ENCODE measurements at places on chromosomes 11 and 22.

DNA sequence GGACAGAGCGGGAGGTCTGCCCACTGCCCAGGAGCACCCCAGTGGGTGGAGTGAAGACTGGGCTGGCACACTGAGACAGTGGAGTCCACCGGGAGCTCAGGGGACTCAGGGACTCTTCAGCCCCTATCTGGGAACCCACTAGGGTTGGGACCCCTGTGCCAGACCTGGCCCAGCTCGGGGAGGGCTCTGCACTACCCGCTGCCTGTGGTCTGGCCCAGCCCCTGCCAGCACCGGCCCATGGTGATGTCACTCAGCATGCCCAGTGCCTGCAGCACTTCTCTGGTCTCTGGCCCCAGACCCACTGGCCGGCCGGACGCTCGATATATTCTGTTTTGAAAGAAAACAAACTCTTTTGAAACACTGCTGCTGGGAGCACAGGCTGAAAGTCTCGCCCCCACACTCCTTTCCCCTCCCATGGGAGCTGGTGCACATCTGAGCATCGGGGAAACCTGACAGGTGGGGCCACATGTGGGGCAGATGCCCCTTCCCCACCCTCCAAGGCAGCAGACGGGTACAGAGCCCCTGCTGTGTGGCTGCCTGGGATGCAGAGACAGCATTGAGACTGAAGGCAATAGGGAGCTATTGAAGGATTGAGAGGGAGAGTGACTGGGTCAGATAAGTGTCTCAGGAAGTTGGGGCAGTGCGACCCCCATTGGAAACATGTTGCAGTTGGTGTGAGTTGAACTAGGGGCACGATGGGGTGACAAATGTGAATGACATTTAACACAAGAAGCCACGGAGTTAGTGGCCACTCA lies 62.9 kb downstream of the MYEOV start:
- DNase-seq = peak; percentile 11

DNA sequence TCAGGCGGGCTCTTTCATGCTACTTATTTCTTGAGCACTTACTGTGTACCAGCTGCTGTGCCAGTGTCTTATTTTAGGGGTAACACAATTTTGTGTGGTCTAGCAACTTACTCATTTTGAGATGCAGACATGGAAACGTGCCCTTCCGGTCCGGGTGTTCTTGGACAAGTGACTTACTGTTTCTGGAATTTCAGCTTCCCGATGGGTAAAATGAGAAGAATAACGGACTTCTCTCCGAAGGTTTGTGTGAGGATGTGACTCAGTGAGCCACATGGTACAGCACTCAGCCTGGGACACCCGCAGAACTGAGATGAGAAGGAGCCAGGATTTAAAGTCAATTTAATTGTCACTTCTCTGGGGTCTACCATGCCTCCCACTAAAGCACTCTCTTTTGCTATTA lies 114.5 kb upstream of the SYT13 start:
- no peak for DNase-seq

DNA sequence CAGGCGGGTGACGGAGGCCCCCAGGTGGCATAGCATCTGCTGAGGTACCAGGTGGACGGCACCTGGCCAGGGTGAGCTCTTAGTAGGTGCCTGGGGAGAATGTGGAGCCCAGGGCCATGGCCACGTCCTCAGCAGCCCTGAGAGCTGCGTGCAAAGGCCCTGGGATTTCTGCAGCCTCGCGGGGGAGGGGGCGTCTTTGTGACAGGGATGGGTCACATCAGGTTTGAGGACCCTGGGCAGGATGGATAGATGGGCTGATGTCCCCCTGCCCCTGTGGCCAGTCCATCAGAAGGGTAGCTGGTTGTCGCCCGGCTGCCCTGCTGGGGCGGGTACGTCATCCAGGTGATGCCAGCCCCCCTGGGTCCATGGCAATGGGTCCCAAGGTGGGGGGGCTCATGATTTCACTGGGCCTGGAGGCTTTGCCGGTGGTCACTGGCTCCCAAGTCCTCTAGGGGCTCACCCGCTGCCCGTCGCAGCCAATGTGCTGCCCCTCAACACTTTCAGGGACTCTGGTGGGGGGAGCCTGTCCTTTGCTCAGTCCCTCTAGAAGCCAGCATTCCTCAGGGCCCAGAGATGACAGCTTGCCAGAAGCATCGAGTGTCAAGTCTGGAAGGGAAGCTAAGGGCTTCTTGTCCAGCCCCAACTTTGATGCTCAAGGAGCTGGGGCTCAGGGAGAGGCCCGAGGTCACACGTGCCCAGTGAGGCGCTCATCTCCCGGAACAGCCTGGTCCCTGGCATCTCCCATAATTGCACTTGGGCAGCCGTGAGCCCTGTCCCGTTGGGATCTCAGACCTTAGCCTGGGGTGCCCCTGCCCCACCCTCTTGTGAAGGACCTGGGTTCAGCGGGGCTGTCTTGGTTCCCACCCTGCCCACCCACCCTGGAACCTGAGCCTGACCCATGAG lies 777 bp downstream of the TBX10 start:
- no peak for DNase-seq

DNA sequence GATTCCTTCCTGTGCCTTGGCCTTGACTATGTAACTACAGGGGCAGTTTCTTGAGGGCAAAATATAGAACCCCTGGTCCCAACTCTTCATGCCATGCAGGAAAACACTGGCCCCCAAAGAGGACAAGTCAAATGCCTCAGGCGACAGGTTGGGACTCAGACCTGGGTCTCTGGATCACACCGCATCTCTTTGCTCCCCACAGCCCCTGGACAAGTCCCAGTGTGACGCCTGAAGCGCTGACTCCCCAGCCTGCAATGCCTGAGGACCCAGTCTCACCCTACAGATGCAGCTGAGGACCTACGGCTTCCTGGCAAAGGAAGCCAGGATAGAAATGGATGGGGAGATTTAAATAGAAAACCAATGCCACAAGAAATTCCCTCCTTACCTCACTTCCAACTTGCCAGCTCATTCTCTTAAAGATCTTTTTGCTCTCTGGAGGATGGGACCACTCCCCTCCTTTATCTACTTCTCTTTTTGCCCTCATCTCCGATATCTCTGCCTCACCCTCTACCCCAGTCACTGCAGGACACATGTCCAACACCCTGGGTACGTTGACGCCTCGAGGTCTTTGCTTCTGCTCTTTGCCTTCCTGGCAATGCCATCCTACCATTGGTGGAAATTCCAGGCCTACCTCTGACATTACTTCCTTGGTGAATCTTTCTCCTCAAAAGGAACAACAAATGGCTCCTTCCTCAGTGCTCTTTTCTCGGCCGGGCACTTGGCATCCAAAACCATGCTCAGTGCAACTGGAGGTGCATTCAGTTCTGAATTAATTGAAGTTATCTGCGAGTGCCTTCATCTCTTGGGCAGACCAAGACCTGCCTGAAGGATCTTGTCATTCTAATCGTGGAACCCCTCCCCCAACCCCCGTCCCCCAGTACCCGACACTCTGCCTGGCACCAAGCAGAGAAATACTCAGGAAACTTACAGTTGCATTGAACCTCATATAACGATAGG lies 2.0 kb upstream of the PRDM11 start:
- peak; percentile 12 for DNase-seq

Data from activated T-cell treated with anti-CD3 and anti-CD28 coated beads, Interleukin-2, amount 50 U/mL, for 48 hours (primary cell).